NCI-H1930 (cell line): ENCODE measurements at places on chromosomes 2 and 18.

DNA sequence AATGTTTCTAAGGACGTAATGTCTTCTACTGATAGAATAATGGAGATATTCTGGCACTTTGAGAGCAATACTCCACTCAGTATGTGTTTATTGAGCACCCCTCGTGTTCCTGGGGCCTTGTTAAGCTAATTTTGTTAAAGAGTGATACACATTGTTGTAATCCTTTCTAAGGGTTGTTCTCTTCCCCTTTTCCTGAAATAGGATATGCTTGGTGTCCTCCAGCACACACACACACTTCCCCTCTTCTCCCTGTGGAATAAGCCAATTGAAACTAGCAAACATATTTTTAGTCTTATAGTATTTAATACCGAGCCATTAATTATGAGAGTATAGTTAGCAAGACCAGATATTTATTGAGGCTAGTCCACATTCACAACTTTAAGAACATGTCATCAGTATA is 114.1 kb downstream of the CRIM1 start:
- DNase-seq: no peak

DNA sequence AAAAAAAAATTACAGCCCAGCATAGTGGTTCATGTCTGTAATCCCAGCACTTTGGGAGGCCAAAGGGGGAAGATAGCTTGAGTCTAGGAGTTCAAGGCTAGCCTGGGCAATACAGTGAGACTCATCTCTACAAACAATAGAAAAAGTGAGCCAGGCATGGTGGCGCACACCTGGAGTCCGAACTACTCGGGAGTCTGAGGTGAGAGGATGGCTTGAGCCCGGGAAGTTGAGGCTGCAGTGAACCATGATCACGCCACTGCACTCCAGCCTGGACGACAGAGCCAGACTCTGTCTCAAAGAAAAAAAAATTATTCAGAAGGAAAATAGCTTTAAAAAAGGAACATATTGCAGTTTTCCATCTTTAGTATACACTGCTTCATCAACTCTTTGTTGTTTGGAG is 47.8 kb downstream of the CYP27C1 start:
- DNase-seq: no peak

DNA sequence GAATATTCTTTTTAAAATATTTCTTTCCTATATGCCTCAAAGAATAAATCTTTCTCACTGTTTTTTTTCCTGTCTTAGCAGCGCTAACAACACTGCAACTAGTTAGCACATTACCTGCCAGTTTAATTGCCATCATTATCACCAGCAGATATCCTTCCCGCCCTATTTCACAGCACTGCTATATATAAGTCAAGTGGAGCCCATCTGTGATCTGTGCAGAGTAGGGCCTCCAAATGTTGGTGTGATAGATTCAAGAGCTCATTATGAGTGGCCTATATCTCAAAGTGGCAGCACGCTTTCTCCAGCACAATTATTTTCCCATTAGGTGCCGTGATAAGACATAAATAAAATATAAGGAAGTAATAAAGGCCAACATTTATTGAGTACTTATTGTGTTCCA is 19.8 kb upstream of the RGPD4 start:
- no peak for DNase-seq

- DNase-seq: no peak
Observed at GRCh38 chr2:23988371-23988770, 21.5 kb upstream of the MFSD2B start.

DNA sequence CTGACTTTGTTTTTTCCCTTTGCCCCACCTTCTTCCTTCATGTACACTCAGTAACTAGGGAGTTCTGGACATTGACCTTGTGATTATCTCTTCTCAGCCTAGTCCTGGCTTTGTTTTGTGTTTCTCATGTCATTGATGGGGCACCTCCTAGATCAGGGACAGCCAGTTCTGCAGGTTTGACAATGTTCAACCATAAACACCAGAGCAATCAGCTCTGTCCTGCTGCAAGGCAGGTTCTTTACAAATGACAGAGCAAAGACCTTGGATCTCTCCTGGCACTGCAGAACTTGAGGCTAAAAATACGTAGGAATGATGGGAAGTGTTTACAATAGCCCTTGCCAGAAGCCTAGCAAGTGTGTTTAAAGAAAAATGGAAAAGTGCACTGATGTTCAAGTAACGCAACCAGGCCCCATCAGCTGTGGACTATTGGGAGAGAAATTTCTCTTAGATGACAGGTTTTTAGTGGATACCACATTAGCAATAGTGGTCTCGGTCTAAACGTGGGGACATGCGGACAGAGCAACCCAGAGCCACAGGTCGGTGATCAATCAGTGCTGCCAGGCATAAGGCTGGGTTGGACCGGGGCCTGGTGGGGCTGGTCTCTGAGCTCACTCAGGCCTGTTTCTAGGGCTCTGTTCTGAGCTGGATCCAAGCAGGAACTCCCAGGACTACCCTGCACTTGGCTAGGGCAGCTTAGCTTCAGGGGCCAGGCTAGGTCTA is 76.8 kb downstream of the SOWAHC start:
- DNase-seq: no peak

DNA sequence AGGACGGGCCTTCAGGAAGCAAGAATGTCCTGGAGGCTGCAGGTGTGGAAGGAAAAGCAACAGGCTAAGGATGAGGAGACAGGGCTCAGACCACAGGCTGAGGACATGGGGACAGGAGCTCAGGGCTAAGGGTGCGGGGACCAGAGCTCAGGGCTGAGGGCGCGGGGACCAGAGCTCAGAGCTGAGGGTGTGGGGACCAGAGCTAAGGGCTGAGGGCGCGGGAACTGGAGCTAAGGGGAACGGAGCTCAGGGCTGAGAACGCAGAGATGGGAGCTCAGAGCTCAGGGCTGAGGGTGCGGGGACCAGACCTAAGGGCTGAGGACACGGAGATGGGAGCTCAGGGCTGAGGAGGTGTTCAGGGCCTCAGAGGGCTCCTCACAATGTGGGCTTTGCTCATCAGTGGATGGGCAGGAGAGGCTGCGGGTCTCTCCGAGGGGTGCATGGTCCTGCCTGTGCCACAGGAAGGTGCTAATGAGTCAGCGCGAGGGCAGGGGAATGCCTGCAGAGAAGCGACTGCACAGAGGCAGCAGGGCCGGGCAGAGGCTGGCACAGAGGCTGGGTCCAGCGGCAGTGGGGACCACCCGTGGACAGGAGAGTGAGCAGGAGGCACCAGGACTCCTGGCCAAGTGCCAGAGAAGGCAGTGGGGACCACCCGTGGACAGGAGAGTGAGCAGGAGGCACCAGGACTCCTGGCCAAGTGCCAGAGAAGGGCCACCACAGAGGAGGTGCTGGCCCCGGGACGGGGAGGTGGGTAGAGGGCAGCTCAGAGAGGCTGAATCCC is 271.7 kb downstream of the TWIST2 start:
- DNase-seq: no peak

- no peak for DNase-seq
Observed at GRCh38 chr2:181959508-181959907, 26.1 kb upstream of the PPP1R1C start.

DNA sequence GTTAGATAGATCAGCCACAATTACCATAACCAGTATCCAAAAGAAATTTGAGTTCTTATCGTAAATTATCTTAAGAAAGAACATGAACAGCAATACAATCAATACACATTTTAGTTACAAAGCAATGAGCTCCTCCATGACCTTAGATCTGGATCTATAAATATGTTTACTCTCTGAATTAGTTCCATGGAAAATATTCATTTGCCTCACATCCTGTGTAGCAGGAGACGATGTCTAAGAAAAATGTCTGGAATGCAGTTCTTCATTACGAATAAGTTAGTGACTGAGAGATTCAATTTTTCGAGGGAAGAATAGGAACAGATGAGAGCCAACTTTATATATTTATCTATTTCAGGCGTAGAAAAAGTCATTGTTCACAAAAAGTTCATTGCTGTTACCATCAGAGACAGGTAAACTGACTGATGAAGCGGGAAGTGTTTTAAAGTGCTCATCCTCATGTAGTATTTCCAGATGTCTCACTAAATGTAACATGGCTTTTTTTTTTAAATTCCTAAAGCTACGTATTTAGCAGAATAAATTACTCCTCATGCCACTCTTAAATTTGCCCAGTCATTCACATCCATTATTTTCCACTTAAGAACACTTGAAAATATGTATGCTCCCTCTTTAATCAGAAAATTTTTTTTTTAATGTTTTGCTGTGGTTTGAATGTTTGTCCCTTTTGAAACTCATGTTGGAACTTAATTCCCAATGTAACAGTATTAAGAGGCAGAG is 106.5 kb upstream of the SCN1A start:
- DNase-seq: no peak

DNA sequence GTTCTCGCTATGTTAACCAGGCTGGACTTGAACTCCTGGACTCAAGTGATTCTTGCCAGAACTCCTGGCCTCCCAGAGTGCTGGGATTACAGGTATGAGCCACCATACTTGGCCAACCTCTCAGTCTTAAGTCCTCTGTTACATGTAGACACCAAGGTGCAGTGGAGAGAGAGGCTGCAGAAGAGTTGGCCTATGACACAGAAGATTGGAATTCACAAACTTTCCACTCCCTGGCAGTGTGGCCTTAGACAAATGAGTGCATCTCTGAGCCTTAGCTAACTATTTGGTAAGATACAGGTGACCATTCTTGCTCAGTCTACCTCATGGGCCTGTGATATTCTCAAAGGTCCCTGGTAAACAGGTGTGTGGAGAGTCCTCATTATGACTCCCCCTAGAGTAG is 159.7 kb downstream of the MYCN start:
- no peak for DNase-seq

DNA sequence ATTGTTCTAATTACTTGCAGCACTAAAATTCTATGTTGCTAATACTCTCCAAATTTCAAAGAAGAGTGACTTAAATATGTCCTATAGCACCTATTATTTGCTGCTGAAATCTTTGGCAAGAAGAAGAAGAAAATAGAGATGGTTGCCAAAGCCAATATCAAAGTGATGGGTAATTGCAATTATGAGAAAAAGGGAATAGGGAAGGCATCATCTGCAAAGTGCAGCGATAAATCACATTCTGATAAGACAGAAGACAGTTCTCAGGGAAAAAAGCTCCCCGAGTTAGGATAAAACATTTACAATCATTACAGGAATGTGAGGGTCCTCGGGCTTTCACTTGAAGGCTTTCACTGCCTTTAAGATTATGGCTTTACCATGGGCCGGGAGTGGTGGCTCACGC is 72.1 kb upstream of the RASGRP3 start:
- no peak for DNase-seq

- DNase-seq: no peak
Observed at GRCh38 chr2:36380624-36381481, 25.3 kb downstream of the CRIM1 start.

DNA sequence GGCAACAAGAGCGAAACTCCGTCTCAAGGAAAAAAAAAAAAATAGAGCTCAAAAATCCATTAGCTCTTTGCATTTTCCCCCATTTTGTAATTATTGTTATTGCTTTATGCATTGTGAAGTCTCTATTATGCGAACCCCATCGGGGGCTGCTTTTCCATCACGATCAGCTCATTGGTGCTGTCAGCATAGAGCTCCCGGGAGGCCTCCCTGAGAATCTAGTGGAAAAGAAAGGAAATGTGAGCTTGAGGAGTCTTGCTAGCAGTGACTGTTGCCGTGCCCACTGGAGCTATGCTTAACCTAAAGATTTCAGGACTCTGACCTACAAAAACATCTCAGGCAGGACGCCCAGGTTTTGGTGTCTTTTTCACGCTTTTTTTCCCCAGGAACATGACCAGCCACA is 102.6 kb upstream of the NDUFV2 start:
- DNase-seq: no peak

GRCh38 chr18:32507093-32507492 is 36.4 kb upstream of the GAREM1 start:
- no peak for DNase-seq

- no peak for DNase-seq
Observed at GRCh38 chr2:15760232-15760910, 168.7 kb downstream of the DDX1 start.

- DNase-seq: no peak
Observed at GRCh38 chr2:98543842-98544241, 64.5 kb downstream of the COA5 start.

DNA sequence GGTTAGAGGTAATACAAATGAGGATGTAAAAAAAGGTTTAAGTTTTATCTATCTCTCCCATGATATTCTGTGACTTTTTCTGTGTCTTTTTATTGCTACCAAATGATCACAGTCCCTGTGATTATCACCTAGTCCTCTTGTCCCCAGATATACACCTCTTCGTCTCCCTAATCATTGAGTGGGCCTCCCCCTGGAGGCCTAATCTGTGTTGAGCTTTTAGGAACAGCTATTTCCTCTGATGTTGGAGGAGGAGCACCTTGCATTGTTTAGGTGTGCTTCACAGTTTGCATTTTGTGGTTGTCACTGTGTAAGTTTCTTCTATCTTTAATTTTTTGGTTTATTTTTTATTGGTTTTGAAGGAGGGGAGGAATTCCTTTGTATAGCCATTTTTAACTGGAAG is 33.3 kb downstream of the CCDC85A start:
- DNase-seq: no peak
